ENCODE measurements at places on chromosomes 11 and 22.

DNA sequence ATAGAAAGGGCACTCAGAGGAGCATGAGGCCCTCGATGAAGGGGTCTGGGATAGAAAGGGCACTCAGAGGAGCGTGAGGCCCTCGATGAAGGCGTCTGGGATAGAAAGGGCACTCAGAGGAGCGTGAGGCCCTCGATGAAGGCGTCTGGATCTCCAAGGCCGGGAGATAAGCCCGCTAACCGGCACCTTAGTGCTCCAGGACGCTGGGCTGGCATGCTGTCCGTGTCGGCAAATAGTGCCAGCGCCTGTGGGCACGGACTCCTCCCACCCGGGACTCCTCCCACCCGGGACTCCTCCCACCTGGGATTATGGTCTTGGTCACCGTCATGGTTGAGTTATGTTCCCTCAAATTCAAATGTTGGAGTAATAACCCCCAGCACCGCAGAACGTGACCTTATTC is 725.3 kb downstream of the BRD1 start:
- DNase-seq, result no peak

DNA sequence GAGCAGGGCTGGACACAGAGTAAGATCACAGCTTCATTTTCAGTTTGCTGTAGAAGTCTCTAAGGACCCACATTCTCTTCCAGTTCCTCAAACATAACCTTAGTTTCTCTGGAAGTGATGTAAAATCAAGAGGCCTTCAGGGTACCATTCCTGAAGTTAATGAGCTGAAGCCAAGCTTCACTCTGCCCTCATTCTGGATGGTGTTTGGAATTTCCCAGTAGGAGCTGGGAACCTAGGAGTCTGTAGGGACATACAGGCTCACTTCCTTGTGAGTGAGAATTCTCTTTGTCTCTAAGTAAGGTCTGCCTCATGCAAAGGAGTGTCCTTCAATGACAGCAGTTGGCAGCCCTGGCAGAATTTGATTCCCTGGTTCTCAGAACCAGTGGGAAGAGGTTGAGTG is 142.4 kb upstream of the NARS2 start:
- DNase-seq, result no peak

DNA sequence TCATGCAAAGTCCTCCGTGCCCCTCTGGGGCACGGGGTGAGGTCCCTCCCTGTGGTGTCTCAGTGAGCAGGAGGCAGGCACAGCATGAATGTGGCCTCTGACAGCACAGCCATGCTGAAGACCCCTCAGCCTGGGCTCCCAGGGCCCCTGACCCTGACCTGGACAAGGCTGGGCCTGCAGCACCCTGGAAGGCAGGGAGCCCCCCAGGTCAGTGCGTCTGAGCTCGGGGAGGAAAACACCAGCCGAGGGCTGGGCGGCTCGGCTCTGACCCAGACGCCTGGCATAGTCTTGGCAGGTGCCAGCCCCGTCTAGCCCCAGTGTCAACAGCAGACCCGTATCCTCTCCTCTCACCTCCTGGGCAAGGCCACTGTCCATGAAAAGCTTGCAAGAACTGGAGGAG is 1276.6 kb downstream of the BRD1 start:
- DNase-seq, result no peak

GRCh38 chr22:41288245-41288946 is 2.4 kb upstream of the RANGAP1 start:
- DNase-seq, result peak; percentile 22

- DNase-seq, result no peak
These were observed 7.9 kb downstream of the SFI1 start for GRCh38 chr22:31504282-31504681.

DNA sequence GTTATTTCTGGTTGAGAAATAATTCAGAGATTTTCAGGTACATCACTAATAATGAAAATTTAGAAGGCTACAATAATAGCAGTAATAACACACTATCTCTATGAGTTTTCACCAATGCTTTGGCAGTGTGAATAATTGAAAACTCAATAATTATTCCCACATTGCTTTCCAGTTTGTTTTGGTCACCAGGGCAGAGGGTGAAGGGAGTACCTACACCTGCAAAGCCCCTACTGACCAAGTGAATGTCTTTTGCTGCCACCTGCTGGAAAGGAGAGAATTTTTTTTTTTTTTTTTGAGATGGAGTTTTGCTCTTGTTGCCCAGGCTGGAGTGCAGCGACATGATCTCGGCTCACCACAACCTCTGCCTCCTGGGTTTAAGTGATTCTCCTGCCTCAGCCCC is 3.2 kb downstream of the NELL1 start:
- DNase-seq, result no peak

DNA sequence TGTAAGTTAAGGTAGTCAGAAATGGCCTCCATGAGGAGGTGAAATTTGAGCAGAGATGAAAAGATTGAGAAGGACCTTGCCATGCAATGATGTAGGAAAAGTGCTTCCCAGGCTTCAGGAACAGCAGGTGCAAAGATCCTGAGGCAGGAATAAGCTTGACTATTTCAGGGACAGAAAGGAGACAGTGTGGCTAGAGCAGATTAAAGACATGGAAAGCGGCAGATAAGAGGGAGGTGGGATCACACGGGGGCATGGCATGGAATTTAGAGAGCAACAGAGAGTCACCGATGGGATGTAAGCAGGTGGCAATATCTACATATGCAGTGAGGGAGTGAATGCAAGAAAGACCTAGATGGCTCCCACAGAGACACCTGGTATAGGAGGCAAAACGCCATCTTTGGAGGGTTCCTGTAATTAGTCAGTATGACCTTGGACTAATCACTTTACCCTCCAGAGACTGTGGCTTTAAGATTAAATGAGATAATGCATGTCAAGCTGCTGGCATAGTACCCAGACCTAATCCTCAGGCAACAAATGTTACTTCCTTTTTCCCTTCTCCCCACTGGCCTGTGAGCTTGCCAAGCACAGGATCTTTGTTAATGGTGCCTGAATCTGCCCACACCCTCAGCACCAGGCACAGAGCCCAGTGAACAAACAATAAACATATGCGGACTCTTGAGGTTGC is 24.6 kb upstream of the ACER3 start:
- DNase-seq, result peak; percentile 99

GRCh38 chr22:36405671-36406538 is 18.1 kb upstream of the MYH9 start:
- DNase-seq, result no peak

DNA sequence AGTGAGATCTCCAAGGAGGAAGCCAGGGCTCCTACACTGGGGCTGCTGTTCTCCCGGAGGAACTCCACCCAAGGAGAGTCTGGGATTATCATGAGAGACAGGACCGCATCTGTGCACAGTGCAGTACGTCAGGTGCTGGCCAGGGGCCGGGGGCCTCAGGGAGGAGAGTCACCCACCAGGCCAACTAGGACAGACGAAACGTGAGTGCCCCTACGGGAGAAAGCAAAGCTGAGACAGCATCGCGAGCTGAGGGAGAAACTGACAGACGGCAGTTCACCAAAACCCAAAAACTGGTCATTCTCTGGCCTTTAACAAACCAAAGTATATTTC is 273.4 kb downstream of the BRD1 start:
- no peak for DNase-seq

- DNase-seq, result no peak
These were observed 58.6 kb downstream of the UVRAG start for GRCh38 chr11:75873417-75874221.

DNA sequence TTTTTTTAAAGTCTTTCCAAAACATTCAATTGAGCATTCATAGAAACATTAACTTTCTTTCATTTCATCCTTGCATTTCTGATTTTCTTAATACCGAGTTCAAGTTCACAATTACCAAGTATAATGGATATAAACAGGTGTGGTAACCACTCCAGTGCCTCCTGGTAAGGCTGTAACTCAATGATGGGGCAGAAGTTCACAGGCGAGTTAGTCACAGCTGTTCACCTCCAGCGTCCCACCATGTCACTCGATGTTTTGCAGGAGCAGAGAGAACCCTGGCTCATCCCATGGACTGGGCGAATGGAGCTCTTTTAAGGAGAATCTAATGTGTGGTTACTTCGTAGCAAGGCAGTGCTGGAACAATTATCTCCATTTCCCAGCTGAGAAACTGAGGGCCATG is 94.4 kb upstream of the ALX4 start:
- no peak for DNase-seq

- DNase-seq, result no peak
These were observed 18.8 kb downstream of the TRIM34 start for GRCh38 chr11:5643585-5643984.

DNA sequence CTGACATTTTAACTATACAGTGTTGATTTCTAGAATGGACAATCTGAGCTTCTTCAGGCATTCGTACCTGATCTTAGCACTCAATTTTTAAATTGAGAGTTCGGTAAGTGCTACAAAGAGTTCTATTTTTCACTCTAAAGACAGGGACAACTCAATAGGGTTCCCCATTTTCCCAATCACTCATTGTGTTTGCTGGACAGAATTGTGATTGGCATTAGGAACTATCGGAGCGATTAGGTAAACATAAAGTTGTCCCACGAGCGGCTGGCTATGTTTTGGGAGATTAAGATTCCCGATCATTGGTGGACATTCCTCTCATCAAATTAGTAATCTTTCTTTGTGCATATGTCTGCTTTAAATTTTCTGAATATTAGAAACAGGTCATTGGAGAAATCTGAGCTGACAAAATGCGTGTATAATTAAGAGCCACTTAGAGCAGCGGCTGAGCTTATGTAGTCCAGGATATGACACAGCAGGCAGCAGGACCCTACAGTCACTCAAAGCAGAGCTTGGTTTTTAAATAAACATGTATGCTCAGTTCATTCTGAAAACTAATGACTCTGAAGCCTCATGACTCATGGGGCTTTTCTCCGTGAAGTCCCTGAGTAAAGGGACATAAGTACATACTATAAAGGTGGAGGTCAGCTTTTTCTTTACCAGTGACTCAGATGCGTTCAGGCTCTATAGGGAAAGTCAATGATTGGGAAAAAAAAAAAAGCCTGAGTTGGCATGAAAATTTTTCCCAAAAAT is 109.4 kb downstream of the GRIA4 start:
- DNase-seq, result peak; percentile 75

DNA sequence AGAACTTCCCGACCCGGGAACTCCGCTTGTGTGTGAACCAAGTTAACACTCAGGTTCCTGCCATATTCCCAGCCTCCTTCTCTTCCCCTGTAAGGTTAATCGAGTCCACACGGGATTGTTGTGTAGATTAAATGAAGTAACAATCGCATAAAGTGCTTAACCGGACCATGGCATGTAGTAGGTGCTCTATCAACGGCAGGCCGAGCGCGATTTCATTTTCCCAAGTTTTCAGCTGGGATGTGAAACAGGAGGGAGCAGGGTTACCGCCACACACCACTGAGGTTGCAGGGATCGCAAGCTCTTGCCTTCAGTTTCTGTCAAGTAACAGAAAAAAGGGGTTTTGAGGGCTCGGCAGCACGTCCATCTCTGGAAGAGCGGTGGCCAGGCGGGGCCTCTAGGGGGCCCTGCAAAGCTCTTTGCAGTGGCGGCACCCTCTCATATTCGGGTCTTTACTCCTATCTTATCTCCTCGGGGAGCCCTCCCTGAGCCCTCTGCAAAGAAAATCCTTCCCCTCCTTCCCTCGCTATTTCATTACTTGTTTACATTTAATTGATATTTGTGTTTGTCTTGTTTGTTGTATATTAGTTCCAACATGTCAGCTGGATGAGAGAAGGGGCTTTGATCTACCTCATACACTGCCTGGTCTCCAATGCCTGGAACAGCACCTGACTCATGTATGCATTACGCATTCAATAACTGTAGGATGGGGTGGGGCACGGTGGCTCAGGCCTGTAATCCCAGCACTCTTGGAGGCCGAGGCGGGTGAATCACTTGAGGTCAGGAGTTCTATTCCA is 816 bp upstream of the PLEKHA7 start:
- DNase-seq, result no peak

DNA sequence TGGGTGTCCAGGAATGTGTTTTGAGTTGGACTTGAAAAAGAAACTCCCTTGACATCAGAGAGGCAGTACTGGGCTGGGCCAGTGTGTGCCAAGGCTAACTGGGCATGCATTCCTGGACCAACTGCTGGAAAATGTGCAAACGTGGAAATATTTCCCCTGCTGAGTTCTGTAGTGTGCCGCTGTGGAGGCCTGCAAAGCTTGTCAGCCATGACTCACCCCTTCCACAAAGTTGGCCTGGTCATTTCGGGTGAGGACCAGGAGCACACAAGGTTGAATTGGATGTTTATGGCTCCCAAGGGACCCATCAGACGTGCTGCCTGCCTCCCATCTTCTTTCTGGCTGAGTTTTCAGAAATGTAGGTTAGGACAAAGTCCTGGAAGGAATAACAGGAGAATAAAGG is 513.1 kb downstream of the MIAT start:
- DNase-seq, result peak; percentile 18

DNA sequence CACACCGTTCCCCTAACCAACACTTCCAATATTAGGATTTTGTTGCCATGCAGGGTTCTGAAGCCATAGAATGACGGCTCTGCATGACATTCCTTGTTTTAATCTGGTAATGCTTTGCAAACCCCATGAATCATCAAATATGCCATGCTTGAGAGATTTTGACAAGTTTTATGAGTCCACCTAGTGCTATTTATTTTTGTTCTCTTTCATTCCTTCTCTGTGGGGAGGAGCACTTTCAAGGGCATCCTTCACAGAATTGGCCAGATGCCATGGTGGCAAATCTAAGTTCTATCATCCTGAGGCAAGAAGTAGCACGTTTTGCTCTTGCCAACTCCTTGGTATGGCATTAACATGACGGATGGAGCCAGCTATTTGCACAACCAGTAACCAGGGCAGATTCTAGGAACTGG is 268.4 kb downstream of the FAM76B start:
- peak; percentile 97 for DNase-seq

GRCh38 chr11:64415996-64416728 is 57.2 kb downstream of the RPS6KA4 start:
- no peak for DNase-seq

DNA sequence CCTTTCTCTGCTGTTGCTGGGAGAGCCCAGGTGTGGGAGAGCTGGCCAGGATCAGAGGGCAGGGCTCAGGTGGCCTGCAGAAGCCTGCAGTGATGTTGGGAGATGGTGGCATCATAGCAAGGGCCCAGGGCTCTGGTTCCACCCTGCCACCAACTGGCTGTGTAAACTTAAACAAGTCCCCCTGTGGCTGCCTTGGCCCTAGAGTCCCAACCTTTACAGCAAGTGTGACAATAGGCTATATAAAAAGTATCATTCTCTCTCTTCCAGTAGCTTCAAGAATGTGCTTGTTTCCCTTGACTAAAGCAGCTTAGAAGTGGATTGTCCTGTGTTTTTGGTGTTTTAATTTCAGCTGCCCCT is 201.8 kb upstream of the E2F8 start:
- no peak for DNase-seq

- no peak for DNase-seq
These were observed 133.4 kb downstream of the EHF start for GRCh38 chr11:34754171-34754823.

- no peak for DNase-seq
These were observed 14.9 kb upstream of the TSKU start for GRCh38 chr11:76768088-76768908.

- DNase-seq, result peak; percentile 25
These were observed 26.3 kb upstream of the HIKESHI start for GRCh38 chr11:86275493-86276370.

GRCh38 chr11:96307776-96308140 is 35.2 kb downstream of the MAML2 start:
- peak; percentile 51 for DNase-seq

GRCh38 chr22:38655519-38656255 is 505 bp downstream of the FAM227A start:
- DNase-seq, result no peak
